ENCODE measurements at places on chromosomes 16 and 17.

DNA sequence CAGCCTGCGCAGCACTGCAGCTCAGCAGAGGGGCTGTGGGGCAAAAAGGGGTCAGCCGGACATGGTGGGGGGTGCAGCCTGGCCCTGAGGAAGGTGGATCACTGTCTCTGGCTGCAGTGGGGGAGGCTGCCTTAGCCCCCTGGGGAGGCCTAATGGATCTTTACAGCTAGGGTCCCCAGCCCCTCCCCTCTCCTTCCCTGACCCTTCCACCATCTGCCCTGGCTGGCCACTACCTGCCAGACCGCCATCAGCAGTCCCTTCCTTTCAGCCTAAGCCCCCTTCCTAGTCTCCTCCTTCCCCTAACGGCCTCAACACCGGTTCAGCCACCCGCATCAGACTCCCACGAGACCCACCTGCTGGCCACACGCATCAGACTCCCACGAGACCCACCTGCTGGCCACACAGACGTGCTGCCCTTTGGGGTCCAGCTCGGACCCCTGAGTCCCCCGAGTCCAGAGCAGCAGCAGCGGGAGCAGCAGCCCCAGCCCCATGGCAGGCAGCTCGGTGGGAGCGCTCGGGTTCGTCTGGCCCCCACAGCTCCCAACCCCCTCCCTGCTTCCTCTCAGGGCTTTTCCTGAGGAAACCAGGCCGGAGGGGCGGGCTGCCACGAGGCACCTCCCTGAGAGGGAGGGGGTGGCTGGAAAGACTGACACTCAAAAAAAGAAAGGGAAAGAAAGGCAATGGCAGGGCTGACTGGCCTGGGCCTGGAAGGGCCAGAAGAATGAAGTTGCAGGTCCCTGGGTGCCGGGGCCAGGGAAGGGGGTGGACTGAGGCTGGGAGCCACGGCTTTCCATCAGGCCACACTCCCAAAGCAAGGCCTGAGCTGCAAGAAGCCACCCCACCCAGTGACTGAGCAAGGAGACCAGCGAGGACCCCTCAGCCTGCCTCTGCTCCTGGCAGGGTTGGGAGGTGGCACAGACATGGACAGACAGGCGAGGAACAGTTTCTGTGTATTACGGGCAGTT lies at the start of gene SCARF1:
Gene SCARF1 (minus strand): TSS at position 526 of the 965 bp plus-strand sequence. CDS start 35 bp downstream, at position 491.
- DNase-seq: no peak

- no peak for DNase-seq
These were observed 6.2 kb downstream of the PHOSPHO1 start for GRCh38 chr17:49224198-49224996.

- DNase-seq: no peak
These were observed 8.9 kb upstream of the C16orf74 start for GRCh38 chr16:85759631-85760419.

DNA sequence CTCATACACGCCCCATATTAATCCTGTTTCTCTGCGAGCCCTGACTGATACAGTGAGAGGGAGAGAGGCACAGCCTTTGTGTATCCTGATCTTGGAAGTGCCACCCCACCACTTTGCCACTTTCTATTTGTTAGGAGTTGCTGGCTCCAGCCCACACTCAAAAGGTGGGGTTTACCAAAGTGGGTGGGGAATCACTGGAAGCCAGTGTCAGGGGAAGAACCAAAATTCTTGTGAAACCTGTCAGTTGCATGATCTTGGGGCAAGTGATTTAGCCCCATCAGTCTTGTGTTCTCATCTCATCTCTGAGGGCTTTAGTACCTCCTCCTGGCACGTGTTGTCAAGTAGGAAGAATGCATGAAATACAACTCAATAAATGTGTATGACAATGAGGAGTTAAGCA lies 119.5 kb downstream of the SOX9 start:
- no peak for DNase-seq

DNA sequence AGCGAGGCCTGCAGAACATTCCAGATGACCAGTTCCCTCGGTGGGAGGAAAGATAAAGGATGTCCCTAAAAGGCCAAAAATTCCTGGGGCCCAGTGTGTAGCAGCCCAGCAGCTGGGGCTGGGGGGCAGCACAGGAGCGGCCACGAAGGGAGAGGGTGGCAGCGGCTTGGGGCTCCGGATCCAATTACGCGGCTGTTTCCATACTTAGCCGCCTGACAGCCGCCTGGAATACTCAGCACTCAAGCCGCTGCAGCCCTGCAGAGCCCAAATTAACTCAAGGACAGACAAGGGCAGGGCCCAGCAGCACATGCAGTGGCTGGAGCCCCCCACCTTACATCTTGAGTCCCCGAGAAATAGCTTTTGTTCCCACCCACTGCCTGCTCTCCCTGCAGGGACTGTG lies 1.3 kb downstream of the SRL start:
- DNase-seq: no peak

GRCh38 chr17:18371455-18371854 lies 6.1 kb upstream of the EVPLL start:
- DNase-seq: no peak

DNA sequence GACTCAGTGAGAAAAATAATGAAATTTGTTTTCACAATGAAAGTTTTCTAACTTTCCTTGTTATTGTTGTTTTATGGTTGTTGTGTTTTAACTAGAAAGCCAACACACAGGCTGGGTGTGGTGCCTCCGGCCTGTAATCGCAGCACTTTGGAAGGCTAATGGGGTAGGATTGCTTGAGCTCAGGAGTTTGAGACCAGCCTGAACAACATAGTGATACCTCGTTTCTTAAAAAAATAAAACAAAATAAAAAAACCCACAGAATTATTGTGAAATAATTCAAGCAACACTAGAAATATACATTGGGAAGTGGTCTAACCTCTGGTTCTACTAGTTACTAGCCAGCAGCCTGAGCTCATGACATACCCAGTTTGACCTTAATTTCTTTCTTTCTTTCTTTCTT lies 630 bp downstream of the MILR1 start:
- no peak for DNase-seq
